ENCODE measurements at places on chromosomes 5 and 9.

GRCh38 chr5:5370059-5370774 lies 52.3 kb upstream of the ICE1 start:
- no peak for DNase-seq

GRCh38 chr5:159602434-159602833 lies 272.1 kb upstream of the IL12B start:
- DNase-seq: no peak

- no peak for DNase-seq
Measured at GRCh38 chr5:37696190-37697021, 143.4 kb downstream of the GDNF start.

GRCh38 chr5:136275601-136276000 lies 82.6 kb upstream of the SMIM32 start:
- DNase-seq: peak; percentile 50

GRCh38 chr5:31680528-31680927 lies 41.6 kb downstream of the PDZD2 start:
- DNase-seq: no peak

DNA sequence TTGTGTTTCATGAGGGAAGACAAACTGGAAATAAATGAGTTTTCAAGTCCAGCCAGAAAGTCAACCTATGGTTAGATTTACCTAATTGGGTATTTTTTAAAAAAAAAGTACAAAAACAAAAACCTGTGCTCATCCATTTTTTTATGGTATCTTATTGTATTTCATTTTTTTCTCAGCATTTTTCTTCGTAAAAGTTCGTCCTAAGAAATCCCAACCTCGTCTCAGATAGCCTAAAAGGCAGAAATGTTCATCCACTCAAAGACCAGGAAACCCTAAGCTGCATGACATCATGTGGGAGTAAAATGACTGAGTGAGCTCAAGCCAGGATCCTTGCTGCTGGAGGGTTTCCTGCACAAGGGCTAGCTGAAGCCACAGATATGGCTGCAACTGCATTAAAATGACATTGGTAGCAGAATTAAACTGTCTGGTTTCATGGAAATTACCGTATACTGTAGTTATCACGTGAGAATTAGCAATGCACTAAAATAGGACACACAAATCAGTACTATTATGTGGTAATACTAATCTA lies 70.4 kb downstream of the NFIB start:
- no peak for DNase-seq

DNA sequence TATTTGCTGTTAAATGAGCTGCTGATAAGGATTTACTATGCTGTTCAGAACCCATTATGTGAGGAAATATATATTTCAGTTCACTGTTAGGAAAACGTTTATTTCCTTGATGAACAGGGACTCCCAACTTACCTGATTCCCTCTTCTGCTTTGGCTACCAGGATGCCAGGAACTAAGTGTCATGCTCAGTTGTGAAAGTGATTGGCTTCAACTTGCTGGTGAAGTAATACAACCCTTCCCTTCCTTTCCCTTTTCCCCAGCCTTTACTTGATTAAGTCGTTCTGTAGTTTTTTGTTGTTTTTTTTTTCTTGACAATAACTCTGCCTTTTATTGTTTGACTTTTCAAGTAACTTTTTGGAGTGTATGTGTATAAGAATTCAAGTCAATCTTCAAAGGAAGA lies 309.3 kb downstream of the DOCK8 start:
- DNase-seq: no peak

DNA sequence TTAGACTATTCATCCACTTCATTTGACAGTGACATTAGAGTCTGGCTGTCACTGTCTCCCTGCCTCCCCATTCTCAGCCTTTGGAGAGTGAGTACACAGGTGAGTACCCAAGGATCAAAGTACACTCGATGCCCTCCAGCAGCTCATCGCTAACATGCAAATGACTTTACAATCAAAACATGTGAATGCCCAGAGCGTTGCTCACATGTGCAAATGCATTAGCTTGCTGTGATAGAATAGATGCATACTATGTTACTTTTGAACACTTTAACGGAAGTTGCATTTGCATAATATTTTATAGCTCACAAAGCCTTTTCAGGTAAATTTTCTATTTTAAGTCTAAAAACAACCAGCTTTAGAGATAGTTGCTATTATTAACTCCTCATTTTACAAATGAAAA lies 107.6 kb downstream of the SYK start:
- DNase-seq: no peak

- no peak for DNase-seq
Measured at GRCh38 chr9:135229701-135230385, 142.4 kb downstream of the OLFM1 start.

DNA sequence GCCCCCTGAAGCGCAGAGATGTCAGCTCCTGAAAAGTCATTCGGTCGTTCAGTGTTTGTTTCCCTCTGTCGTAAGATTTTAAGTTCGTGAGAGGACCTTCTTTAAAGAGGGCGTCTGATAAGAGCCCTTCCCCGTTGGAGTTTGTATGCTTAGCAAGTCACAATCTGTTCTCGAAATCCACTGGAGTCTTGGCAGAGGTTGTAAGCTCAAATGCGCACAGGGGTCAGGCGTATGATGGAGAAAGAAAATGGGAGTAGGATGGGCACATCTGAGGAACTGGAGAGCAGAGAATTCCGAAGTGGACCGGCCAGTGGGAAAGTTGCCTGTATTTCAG lies 710 bp downstream of the HSD17B4 start:
- DNase-seq: no peak

- peak; percentile 11 for DNase-seq
Measured at GRCh38 chr5:96933764-96934707, 1.8 kb upstream of the LNPEP start.

DNA sequence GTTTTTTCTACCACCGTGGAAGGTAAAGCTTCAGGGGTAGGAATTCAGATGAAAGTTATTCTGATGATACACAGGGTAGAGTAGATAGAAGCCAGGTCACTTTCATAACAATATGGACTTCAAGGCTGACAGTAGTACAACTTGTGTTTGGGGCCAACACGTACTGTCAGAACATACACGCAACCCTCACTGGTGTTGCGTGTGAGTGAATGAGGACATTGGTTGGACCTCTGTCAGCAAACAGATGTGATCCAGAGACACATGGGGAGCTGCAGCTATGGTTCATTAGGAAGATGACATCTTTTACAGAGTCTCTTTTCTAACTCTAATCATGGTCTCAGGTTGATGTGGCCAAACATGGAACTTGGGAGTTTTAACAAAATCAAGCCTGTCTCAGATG lies 70.1 kb upstream of the MOCS2 start:
- no peak for DNase-seq

GRCh38 chr9:124349267-124349666 lies 66.0 kb downstream of the PSMB7 start:
- no peak for DNase-seq

GRCh38 chr5:156366521-156366920 lies 39.6 kb downstream of the SGCD start:
- DNase-seq: no peak

GRCh38 chr5:35468811-35469210 lies 148.9 kb upstream of the SPEF2 start:
- no peak for DNase-seq

DNA sequence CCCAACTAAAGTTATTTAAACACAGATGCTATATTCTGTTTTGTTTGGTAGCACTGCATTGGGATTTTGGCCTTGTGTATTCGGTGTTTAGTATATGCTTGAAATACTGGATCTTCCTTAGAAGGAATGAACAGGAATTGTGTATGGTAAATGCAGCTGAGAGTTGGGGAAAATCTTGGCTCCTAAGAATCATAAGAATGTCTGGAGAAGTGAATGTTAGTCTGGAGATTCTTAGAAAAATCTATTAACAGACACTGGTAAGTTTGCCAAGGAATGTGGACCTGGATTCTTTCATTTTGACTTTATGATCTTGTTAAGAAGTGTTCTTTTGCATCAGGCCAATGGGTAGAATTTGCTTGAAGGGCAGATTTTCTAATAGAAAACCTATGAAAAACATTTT lies 38.9 kb downstream of the SNX30 start:
- peak; percentile 25 for DNase-seq

GRCh38 chr5:154110716-154111115 lies 71.9 kb downstream of the MFAP3 start:
- no peak for DNase-seq

DNA sequence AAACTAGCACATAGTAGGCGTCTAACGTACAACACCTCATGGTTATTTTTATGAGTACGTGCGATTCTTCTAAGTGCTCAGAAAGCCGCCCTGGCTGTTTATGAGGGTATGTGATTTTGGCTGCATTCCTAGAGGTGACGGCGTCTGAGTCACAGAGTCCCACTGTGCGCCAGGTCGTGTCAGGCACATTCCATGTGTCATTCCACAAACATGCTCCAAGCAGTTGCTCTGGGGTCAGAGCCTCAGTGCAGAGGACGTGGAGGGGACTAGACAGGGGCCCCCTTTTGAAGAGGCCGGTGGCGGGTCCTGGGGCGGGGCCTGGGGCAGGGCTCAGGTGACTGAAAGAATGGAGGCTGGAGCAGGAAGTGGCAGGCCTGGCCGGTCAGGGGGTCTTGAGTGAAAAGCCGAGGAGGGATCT lies 51.9 kb downstream of the NEK6 start:
- DNase-seq: no peak

- no peak for DNase-seq
Measured at GRCh38 chr5:114838937-114839336, 330.8 kb downstream of the TRIM36 start.
